ENCODE measurements at places on chromosomes 2 and 18.

DNA sequence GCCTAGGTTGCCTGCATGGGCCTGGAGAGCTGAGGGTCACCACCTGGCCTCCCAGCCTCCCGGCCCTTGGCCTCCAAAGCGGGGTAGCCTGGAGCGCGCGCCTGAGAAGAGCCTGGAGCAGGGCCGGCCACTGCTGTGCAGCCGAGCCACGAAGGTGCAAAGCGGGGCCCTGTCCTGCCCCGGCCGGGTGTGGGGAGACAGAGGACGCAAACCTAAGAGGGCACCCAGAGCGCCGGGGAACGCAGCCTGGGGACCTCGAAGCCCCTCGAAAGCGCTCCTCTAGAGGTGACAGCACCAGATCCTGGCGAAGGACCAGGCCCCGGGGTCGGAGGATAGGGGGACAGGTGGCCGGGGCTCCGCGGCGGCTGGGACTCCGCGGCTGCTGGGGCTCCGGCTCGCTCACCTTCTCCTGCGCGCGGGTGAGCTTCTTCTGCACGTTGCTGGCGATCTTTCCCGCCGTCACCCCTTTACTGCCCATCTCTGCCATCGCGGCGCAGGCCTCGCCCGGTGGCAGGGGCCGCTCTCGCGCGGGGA, 430 bp downstream of the BIN1 start:
- DNase-seq = no peak

DNA sequence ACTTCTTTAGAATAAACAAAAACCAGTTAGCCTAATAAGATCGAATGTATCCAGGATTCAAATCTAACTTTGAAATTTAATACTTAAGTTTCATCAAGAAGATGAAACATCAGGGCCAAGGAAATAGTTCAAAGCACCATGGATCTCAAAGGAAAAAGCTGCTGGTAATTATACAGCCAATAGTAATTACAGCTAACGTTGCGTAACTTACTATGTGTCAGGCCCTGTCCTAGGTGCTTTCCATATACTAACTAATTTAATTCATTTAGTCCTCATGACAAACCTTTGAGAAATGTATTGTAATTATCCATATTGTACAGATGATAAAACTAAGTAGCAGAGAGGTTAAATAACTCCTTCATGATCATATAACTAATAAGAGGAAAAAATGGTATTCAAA, 598.6 kb downstream of the NYAP2 start:
- DNase-seq = no peak

- no peak for DNase-seq
Observed at GRCh38 chr2:217864963-217865772, 137.6 kb downstream of the TNS1 start.

- no peak for DNase-seq
Observed at GRCh38 chr18:79450289-79451080, 54.8 kb downstream of the NFATC1 start.

DNA sequence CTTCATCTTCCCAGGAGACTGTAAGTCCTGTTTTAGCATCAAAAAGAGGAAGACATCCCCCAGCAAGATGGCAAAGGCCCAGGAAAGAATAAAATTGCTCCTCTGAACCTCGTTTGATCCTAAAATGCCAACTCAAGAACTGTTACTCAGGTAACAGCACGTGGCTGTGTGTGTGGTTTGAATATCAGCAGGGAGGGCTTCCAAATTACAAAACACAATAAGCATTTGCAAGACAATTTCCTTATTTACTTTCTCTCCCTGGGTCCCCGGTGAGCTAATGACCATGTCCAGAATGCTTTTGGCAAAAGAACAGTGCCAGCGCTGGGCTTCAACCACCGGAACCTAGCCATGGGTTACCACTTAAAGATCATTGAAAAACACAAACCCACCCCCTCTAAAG, 163.6 kb downstream of the C1D start:
- DNase-seq = no peak

- DNase-seq = no peak
Observed at GRCh38 chr2:117820444-117820843, 6.0 kb downstream of the DDX18 start.

DNA sequence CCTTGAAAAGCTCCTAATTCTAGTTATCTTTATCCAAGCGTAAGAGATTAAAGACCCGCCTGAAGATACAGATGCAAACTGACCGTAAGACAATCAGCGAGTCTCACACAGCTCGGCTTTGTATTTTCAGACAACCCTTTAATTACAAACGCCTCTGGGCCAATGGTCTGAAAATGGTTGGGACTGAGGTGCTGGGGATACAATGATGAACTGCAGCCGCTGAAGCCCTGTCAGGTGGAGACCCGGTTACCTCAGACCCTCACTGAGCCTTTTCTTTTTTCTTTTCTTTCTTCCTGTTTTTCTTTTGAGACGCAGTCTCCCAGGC, 715 bp upstream of the CFAP36 start:
- no peak for DNase-seq

DNA sequence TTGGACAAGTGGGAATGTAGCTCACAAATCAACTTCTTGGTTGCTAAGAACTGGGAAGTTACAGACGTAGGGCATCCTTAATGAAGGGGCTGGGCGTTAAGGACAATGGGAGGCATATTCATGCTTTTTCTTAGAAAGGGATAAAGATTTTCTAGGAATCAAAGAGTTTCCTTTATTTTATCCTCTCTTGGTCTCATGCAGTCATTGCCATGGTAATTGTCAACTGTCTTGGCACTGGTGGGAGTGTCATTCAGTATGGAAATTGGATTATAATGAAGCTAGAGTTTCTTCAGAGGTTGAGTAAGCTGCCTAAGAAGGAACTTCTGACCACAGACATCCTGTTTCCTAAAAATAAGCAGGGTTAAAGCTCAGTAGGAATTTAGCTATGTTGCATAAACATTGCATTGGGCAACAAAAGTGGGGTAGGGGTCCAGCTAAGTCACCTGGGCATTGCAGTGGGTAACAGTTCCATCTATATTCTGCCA, 114.0 kb downstream of the LYPD6B start:
- DNase-seq = no peak

- no peak for DNase-seq
Observed at GRCh38 chr2:146898083-146898482, 946.7 kb upstream of the ACVR2A start.

DNA sequence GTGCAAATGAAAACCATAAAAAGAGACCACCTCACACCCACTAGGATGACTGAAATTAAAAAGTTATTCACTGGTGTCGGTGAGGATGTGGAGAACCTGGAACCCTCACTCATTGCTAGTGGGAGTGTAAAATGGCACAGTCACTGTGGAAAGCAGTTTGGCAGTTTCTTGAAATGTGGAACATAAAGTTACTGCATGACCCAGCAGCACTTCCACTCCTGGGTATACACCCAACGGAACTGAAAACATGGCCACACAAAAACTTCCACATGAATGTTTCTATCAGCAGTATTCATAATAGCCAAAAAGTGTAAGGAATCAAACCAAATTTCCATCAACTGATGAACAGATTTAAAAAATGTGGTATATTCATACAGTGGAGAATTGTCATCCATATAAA, 65.1 kb upstream of the SLC66A3 start:
- DNase-seq = no peak

DNA sequence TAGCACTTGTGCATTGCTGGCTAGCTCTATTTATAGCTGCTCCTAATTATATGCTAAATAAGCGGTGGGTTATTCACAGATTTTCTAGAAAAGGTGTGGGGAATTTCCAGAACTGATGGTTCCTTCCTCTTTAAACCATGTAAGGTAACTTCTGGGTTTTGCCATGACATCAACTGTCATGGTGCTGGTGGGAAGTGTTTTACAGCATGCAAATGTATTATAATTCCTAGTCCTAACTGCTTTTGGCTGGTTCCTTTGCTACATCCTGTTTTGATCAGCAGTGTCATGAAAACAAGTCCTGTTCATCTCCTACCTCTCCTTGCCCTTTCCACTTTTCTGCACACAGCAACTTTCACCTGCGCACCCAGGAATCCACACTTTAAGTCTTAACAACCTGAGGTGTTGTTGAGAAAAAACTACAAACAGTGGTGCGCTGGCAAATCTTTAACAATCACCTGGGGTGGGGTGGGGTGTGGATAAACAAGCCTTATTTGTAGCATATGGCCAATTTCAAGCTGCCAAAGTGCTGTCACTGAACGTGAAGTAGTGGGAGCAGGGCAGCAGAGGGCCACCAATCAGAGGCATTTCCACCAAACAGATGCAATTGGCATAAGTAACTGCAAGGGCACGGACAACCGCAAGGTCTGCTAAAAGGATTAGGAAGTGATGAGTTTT, 33.4 kb upstream of the SKOR2 start:
- DNase-seq = no peak

DNA sequence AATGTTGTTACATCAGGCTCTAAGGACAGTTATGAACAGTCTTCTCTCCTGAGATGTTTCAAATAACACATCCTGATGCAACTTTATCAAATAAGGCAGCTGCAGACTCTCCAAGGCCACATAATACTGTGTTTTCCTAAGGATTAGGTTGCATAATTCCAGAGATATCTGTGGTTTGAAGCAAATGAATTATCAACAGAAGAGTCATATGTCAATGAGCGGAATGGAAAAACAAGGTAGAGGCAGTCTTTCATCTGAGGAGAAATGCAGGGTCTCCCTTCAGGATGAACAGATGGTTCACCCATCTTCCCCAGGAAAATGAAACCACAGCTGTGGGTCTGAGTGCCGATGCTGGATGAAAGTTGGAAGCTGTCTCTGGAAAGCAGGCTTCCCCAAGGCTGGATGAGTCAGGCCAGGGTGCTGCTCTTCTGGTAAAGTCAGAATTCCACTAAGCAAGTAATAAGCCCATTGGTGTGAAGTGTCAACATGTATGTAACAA, 22.2 kb downstream of the LYG1 start:
- peak; percentile 95 for DNase-seq

GRCh38 chr18:47150824-47151366, 595 bp upstream of the HDHD2 start:
- no peak for DNase-seq

DNA sequence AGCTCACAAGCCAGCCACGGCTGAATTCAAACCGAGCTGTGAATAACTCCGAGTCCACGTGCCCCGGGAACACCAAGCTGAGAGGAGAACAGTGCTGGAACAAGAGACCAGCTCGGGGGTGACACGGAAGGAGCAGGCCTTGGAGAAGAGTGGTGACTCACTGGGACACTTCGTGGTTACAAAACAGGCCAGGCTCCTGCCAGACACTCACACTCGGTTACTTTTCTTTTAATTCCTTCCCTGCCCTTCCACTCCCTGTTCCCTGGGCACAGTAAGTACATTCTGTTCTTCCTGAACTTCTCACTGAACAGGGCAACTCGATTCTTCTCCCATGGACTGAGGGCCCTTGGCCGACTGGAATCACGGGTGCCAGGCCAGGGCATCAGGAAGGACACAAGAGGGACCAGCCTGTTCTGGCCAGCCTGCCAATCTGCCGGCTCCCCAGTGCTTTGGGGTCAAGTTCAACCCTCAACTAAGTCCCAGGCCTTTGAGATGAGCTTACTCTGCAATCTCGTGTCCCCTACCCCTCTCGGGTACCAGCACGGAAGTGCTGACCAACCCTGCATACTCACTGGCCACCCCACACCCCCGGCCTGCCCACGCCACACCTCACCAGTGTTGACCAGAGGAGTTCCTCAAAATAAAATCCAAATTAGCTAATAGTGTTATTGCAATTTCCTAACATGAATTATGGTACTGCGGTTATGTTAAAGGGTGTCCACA, 87.5 kb downstream of the TFCP2L1 start:
- DNase-seq = no peak

DNA sequence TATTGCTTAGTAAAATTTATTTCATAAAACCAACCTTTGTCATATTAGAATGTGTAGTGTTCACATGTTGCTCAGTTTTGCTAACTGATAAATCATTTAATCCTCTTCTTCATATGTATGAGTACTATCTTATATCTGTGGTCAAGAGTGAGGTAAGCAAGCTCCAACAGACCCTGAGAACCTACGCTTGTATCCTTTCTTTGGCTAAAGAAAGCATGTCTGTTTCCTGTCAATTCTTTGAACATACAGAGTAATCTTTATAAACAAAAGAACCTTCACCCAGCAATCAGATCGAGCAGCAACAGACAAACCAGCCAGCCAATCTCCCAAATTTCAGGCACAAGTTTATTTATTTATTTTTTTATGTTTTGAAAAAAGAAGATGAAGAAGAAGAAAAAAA, 6.4 kb downstream of the ADCYAP1 start:
- DNase-seq = no peak

DNA sequence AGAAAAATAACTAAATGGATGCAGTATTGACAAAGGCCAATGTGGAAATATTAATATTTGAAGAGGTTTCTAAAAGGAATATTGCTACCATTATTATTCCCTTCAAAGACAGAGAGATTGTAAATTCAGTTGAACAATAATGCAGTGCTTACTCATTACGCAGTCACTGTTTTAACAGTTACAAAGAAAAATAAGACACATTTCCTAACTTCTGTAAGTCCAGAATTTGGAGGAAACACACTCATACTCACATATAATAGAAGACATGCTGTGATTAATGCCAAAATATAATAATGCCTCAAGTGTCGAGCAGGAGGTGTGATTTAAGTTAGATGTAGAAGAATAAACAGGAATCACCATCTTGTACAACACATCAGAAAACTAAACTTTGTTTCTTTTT, 389.2 kb downstream of the FBXO15 start:
- no peak for DNase-seq

DNA sequence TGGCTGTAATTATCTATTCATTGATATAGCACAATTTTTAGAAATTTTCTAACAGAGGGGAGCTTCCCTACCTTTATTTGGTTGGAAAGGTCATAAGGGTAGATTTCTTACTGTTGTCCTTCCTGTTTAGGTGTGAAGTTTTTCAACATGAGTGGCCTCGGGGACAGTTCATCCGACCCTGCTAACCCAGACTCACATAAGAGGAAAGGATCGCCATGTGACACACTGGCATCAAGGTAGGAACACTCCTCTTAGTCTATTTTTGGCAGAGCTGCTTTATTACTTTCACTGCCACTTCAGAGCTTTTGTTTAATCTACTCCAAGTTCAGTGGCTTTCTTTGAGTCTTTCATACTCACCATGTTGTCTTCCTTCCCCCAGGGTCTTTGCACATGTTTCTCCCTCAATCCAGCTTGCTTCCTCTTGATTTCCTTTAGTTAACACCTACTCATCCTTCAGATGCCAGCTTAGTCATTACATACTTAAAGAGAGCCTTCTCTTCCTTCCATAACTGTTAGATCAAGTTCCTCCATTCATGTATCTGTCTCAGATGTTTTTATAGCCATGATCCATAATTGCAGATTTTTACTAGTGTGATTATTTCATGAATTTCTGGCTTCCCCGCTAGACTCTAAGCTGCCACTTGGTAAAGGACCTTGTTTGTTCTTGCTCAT, 134.5 kb downstream of the PTRHD1 start:
- no peak for DNase-seq

- DNase-seq = no peak
Observed at GRCh38 chr18:58177896-58178470, 134.0 kb downstream of the NEDD4L start.

DNA sequence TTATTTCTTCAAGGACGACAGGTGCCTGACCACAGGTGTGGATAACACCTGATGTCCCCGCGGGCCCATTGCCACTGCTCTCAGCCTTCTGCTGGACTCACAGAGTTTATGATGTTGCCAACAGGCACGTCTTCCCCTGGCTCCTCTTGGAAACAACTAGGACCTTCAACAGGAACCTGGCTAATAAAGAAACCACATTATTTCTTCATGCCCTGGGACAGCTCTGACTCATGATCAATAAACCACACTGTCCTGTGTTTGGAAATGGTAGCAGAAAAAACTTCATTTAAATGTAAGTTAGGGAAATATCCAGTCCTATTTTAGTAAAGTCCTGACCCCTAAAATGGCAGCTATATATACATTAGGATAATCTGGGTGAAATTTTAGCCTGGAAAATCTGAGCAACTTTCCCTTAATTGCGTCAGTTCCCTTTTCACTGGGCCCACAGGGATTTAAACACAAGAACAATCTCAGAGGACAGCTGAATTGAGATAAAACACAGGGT, 158.9 kb downstream of the VAPA start:
- DNase-seq = peak; percentile 39
